ENCODE measurements at places on chromosomes 12 and 14. TPM values are rescaled to one million over a fixed set of nuclear protein-coding genes. Genes with fewer than 3 reads are reported as not detected.

- no peak for DNase-seq
Measured at GRCh38 chr14:21924479-21924878, 250.9 kb upstream of the OR4E1 start.

CD163L1 gene
- 1.3 TPM for total RNA-seq

ATL1 gene
- total RNA-seq, result 15.8 TPM

- DNase-seq, result no peak
Measured at GRCh38 chr14:96673706-96674105, 123.5 kb upstream of the VRK1 start.

CELA1 gene
- not detected for total RNA-seq

DNA sequence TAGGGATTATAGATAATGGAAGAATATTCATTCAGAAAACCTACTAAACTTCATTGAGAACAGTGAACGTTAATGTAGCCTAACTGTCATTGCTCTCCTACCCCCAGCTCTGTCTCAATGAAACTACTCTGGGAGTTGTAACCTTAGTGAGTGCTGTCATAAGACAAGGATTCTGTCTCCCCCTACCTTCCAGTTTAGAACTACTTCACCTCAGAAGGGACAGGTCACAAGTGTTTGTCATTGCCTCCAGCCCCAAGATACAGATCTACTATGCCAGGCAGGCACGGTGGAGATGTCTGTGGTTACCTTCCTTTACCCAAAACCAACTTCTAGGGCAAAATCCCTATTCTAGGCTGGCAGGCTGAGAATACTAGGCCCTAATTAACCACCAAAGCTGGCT, 833.1 kb upstream of the SEL1L start:
- DNase-seq, result no peak

DNA sequence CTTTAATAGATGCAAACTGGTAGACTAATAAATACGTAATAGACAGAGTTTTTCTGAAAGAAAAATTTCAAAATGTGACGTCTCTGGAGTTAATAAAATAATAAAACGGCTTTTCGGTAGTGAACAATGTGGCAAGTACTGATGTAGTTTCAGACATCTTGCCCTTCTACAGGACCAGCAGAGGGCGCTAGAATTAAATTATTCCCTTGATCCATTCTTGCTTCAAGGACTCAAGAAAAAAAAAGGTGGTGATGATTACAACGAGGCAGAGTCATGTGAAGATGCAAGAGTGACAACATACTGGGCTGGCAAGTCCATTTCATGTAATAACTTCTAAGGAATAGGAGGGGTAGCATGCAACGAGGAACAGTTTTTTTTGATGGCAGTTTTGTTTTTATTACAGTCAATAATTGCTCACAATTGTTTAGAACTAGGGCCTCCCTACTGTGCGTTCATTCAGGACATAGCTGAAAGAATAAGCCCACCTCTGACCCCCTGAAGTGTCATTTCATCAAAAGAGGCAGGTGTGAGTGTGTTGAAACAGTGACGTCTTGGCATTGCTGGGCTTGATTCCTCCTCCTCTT, 101.0 kb upstream of the GZMB start:
- DNase-seq, result no peak

DNA sequence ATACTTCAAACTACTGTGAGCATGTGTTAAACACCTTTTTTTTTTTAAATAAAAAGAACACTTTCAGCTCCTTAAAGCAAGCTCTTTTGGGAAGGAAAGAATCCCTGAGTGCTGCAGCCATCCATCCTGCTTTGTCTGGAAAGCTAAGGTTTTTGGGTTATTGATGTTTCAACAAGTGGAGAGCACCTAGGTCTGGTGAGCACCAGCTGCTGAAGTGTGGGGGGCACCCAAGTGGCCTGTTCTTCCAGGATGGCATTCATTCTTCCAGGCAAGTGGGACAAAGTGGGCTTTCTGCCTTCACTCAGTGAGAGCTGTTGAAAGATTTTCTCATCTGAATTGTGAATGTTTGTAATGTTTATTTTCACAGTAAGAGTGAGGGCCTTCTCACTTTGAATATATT, 49.9 kb downstream of the BORCS5 start:
- no peak for DNase-seq

GRCh38 chr14:31937730-31938346, 139.3 kb upstream of the ARHGAP5 start:
- DNase-seq, result no peak

FZD10 gene
- total RNA-seq, result 1.1 TPM

GPHN gene
- total RNA-seq, result 21.1 TPM

DNA sequence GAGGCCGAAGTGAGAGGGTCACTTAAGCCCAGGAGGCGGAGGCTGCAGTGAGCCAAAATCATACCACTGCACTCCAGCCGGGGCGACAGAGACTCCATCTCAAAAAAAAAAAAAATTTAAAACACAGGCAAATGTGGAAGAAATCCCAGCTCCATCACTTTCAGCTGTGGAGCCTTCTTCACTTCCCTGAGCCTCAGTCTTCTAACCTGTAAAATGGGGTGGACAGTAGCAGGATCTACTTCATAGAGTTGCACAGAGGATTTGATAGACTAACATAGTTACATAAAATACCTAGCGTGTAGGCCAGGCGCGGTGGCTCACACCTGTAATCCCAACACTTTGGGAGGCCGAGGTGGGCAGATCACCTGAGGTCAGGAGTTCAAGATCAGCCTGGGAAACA, 26.5 kb downstream of the PHETA1 start:
- no peak for DNase-seq

- no peak for DNase-seq
Measured at GRCh38 chr14:56154321-56154720, 36.1 kb downstream of the PELI2 start.

- DNase-seq, result no peak
Measured at GRCh38 chr12:32033406-32033805, 73.2 kb upstream of the BICD1 start.

KRT85 gene
- not detected for total RNA-seq

RNU7-1 gene
- total RNA-seq, result not detected

DNA sequence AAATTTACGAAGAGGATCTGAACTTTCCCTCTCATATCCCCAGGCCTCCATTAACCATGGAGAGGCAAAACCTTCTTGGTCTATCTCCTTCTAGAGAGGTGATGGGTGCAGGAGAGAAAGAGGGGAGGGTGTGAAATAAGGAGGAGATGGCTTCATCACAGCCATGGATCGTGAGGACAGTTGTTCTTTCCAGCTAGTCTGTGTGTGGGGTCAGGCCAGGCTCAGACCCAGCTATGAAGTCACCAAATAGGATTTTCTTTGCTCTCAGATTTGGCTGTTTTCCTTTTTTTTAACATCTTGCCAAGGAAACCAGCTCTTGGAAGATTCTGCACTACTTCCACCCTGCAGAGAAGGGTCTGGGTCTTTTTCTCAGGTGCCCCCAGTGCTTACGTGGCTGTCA, 64.9 kb upstream of the FAM181A start:
- no peak for DNase-seq

DNA sequence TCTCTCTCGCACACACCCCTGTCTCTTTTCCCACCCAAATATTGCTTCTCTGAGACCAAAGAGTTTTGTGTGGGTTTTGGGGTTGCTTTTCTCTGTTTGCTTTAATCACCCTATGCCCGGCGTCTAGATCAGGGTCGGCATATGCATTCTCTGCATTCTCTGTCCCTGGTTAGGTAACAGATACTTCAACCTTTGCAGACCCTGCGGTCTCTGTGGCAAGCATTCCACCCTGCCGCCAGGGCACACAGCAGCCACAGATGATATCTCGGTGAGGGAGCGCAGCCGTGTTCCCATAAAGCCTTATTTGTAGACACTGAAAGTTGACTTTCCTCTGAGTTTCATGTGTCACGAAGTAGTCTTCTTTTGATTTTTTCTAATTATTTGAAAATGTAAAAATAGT, 110.4 kb upstream of the FZD10 start:
- DNase-seq, result no peak

- peak; percentile 83 for DNase-seq
Measured at GRCh38 chr14:51442513-51443175, 202.6 kb downstream of the TMX1 start.

STYK1 gene
- 0.50 TPM for total RNA-seq

GRCh38 chr12:124039276-124039675, 66.3 kb downstream of the ZNF664 start:
- DNase-seq, result no peak

WNT1 gene
- total RNA-seq, result not detected

- DNase-seq, result no peak
Measured at GRCh38 chr14:33631441-33631840, 319.4 kb downstream of the EGLN3 start.

Data from esophagus muscularis mucosa (tissue), 4 donors.